Dorsolateral prefrontal cortex (tissue), 122 donors: ENCODE measurements at places on chromosomes 13 and 19. TPM values are rescaled to one million over a fixed set of nuclear protein-coding genes. Genes with fewer than 3 reads are reported as not detected.

Gene CILP2
- 0.74 TPM for total RNA-seq

Gene FFAR1
- total RNA-seq: 1.3 TPM

Gene ZNF90
- 1.7 TPM for total RNA-seq

GRCh38 chr19:30862876-30863275, 486.4 kb downstream of the TSHZ3 start:
- no peak for DNase-seq

- no peak for DNase-seq
Observed at GRCh38 chr13:47474839-47475238, 526.2 kb downstream of the SUCLA2 start.
